ENCODE measurements at places on chromosomes 3 and 15. TPM values are rescaled to one million over a fixed set of nuclear protein-coding genes. Genes with fewer than 3 reads are reported as not detected.

The EIF3J gene
- 65.9 TPM for total RNA-seq

The KCNAB1 gene
- total RNA-seq: 22.6 TPM

The LMLN gene
- 5.1 TPM for total RNA-seq

The OXTR gene
- total RNA-seq: 0.54 TPM

The PCBP4 gene
- 58.1 TPM for total RNA-seq

The GOLGA8T gene
- total RNA-seq: 0.48 TPM

The COL6A5 gene
- total RNA-seq: not detected

- peaks cover 2% of the 10 kb centered on the region for H3K27me3 ChIP-seq
- no peak for DNase-seq
- no peak overlapping the region for H3K27ac ChIP-seq
- H3K36me3 ChIP-seq: no peaks in the 10 kb centered on the region
- H3K4me1 ChIP-seq: no peaks in the 10 kb centered on the region
Measured at GRCh38 chr3:137763594-137763938, 549 bp upstream of the SOX14 start.

DNA sequence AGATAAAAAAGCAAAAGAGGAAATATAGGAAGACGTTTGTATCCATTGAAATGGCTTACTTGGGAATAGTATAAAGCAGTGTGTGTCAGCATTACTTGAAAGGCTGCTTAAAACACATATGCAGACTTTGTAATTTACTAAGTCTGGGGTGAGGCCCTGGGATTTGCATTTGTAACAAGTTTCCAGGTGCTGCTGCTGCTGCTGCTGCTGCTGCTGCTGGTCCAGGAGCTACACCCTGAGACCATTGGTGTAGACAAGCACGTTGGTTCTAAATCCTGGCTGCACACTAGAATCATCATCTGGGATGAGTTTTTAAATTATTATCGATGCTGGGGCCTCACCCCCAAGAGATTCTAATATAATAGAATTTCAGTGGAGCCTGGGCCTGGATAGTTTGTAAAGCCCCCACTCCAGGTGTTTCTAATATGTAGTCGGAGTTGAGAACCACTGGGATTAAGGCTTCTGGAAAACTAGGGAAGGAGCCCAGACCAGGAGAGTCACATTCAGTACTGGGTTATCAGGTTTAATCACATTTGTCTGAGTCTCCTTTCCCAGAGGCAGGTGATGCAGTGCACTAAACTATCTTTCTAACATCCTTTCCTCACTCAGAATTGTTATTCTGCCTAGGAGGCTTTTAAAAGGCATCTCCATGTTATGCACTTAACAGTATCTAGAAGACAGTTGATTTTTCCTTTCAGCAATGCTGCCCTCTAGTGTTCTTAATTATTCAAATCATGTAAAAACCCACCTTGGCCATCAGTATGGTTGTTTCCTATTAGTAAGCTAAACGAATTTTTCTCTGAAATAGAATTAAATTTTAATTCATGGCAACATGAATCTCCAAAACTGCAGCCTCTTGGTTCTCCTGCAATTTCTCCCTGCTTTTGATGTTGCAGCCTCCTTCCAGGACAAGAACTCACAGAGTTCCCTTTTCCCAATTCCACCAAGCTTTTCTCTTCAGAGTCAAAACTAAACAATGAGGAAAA, 45.4 kb downstream of the SSR3 start:
- no peaks in the 10 kb centered on the region for H3K4me1 ChIP-seq
- H3K4me3 ChIP-seq: no peak overlapping the region
- H3K27ac ChIP-seq: no peak overlapping the region
- no peak for DNase-seq

DNA sequence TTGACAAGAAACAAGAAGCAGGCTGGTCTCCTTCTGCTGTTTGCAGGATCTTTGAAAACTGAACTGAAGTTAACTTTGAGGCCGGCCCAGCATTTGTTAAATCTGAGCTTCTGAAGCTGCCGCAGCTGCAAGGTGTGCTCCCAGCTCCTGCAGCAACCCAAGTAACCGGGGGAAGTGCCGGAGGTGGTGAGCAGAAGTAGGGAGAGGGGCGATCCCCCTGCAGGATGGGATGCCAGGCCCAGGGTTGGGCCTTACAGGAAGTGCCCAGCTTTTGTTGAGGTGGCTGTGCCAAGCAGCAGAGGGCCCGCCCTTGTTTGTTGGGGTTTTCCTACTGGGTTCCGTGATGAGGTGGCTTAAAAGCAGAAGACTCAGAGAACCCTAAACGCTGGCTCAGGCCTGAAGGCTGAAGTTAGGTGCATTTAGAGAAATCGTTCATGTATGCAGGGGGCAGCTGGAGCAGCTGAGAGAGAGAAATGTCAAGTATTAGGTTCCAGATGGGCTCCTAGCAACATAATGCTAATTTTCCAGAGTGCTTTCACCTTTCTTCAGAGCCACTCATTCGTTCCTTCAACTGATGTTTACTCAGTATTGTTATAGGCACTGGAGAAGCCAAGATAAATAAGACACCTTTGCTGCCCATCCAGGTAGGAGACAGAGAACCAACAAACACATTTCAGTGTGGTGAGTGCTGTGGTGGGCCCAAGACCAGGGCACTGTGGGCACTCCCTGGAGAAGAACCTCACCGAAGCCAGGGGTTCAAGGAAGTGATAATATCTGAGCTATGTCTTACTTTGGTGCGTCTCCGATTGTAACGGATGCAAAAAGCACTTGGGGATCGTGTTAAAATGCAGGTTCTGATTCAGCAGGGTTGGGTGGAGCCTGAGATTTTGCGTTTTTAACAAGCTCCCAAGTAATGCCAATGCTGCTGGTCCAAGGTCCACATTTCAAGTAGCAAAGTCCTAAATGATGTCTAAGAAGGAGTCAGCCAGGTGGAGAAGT, 42.2 kb upstream of the PLCL2 start:
- H3K27me3 ChIP-seq: no peaks in the 10 kb centered on the region
- DNase-seq: no peak
- H3K36me3 ChIP-seq: no peaks in the 10 kb centered on the region
- H3K4me3 ChIP-seq: no peak overlapping the region
- H3K4me1 ChIP-seq: no peaks in the 10 kb centered on the region
- no peak overlapping the region for H3K27ac ChIP-seq

DNA sequence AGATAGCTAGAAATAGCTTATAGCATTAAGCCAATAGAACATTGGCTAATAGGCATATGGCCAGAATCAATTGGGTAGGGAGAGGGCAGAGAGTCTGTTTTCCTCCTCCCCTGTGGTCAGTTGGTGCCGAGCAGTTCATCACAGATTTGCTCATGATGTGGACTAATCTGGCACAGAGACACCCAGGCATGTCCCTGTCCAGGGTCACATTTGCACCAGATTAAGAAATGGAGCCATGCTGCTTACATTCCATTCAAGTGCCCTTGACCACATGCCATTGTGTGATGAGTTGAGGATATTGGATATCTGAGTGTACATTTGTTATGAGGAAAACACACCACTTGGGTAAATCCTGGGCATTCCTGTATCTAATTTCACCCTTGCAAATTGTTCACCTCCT, 53.4 kb downstream of the USP13 start:
- H3K36me3 ChIP-seq: no peaks in the 10 kb centered on the region
- no peaks in the 10 kb centered on the region for H3K27me3 ChIP-seq
- no peak overlapping the region for H3K27ac ChIP-seq
- no peaks in the 10 kb centered on the region for H3K4me1 ChIP-seq
- H3K4me3 ChIP-seq: no peak overlapping the region

GRCh38 chr3:149442851-149443544, 31.5 kb upstream of the TM4SF4 start:
- H3K4me1 ChIP-seq: no peaks in the 10 kb centered on the region
- H3K27me3 ChIP-seq: no peaks in the 10 kb centered on the region
- H3K36me3 ChIP-seq: no peaks in the 10 kb centered on the region
- no peak for DNase-seq

DNA sequence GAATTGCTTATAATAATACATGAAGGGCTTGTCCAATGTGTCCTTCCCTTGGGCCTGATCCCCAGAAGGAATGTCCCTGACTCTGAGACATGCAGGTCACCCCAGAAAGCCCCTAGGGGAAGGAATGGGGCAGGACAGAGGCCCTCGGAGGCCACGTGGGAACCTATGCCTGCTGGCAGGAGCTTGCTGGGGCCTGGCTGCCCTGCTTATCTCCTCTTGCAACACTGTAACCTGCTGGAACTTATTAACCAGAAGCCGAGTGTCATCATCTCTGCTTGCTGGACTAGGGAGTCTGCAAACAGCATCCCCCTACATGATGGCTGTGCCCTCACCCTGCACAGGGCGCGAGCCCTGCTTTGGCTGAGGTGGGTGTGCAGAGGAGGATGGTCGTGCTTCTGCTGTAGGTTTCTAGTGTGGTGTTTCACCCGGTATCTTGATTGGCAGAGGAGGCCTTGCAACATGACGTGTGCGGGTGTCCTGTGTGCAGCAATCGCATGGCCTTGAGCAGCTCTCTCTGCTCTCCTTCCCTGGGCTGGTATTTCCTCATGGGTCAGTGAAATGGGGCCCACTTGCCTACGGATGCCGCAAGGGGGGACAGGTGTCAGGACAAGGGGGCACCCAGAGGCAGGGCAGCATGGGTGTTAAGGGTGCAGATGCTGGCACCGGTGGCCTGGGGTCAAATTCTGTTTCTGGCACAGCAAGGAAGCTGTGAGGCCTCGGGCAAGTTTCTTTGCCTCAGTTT, 5.0 kb downstream of the CHST13 start:
- no peaks in the 10 kb centered on the region for H3K36me3 ChIP-seq
- H3K27ac ChIP-seq: no peak overlapping the region
- no peaks in the 10 kb centered on the region for H3K27me3 ChIP-seq
- H3K4me3 ChIP-seq: no peak overlapping the region

- DNase-seq: no peak
- H3K4me3 ChIP-seq: no peak overlapping the region
- H3K36me3 ChIP-seq: peaks cover 22% of the 10 kb centered on the region
- no peaks in the 10 kb centered on the region for H3K27me3 ChIP-seq
Measured at GRCh38 chr3:9473496-9474065, 76.2 kb downstream of the SETD5 start.

- H3K36me3 ChIP-seq: no peaks in the 10 kb centered on the region
- H3K27me3 ChIP-seq: no peaks in the 10 kb centered on the region
- DNase-seq: no peak
- H3K4me3 ChIP-seq: no peak overlapping the region
- H3K27ac ChIP-seq: no peak overlapping the region
- H3K4me1 ChIP-seq: peaks cover 2% of the 10 kb centered on the region
Measured at GRCh38 chr3:107629566-107629965, 106.8 kb downstream of the BBX start.

GRCh38 chr3:46285931-46286619, 43.8 kb downstream of the CCR3 start:
- DNase-seq: no peak
- no peak overlapping the region for H3K4me3 ChIP-seq
- H3K27ac ChIP-seq: no peak overlapping the region
- no peaks in the 10 kb centered on the region for H3K27me3 ChIP-seq
- H3K36me3 ChIP-seq: no peaks in the 10 kb centered on the region

GRCh38 chr15:70055601-70056051, 42.1 kb downstream of the TLE3 start:
- peaks cover 19% of the 10 kb centered on the region for H3K36me3 ChIP-seq
- no peaks in the 10 kb centered on the region for H3K27me3 ChIP-seq
- no peak overlapping the region for H3K27ac ChIP-seq
- H3K4me1 ChIP-seq: no peaks in the 10 kb centered on the region
- peak; percentile 55 for DNase-seq

DNA sequence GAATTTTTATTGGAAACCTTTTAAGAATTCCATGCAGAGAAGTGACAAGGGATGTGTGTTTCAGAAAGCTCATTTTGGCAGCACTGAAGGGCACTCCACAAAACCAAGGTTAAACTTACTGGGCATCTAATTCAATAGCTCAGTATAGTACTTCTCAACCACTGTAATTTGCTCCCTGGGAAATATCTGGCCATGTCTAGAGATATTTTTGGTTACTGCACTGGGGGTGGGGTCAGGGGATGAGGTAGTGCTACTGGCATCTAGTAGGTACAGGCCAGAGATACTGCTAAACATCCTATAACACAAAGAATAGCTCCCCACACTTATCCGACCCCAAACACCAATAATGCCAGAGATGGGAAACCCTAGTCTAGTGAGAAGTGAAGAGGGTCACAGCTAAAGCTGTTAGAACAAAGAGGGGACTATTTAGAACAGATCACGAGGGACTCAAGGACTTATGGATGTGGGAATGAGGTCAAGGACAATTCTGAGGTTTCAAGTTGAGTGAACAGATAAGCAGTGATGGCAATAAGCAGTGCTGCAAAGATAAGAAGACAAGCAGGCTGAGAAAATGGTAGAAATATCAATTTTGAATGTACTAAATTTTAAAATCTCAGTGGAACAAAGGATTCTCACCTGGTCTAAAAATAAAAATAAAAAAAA, 3.2 kb downstream of the MRPL46 start:
- no peak overlapping the region for H3K4me3 ChIP-seq
- no peak overlapping the region for H3K27ac ChIP-seq
- no peak for DNase-seq
- H3K36me3 ChIP-seq: peaks cover 17% of the 10 kb centered on the region

DNA sequence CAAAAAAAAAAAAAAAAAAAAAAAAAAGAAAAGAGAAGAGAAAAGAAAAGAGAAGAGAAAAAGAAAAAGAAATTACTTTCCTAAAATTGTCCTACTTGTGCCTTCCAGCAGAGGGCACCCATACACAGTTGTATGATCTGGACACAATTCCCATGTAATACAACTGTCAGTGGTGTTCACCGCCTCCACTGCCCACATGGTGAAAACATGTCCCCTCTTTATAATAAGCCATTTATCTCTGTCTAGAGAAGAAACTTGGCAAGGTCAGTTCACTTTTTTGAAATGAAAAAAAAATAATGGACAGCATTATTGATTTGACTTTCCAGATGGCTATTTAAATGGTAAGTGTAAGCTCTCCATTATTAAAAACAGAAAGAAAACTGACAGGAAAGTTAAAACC, 459.4 kb downstream of the GBE1 start:
- no peaks in the 10 kb centered on the region for H3K27me3 ChIP-seq
- H3K4me3 ChIP-seq: no peak overlapping the region
- H3K4me1 ChIP-seq: no peaks in the 10 kb centered on the region
- H3K36me3 ChIP-seq: no peaks in the 10 kb centered on the region

DNA sequence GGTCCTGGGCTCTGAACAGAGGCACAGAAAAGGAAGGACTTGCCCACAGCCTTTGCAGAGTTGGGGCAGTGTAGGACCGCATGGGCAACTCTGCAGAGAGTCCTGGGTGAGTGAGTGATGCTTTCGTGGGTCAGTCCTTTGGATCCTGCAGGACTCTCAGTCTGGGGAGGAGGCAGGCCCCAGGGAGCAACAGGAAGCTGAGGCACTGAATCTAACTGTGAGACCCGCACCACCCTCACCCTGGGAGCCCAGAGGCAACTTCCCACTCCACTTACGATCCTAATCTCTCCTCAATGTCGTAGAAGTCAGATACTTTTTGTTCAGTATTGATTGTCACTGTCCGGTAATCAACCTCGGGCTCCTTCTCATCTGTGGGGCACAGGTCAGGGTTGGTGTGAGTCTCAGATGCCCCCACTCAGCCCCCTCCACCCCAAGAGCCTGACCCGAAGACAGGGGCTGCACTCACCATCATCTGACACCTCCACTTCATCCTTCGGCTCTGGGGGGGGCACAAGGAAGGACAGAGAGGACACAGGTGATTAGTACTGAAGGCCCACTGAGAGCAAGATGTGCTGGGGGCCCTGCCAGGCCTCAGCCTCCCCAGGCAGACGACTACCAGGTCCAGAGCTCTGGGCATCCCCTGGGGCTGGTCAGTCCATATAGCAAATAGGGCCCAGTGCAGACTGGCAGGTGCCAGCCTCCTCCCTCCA, 64.0 kb upstream of the HACD2 start:
- no peak overlapping the region for H3K4me3 ChIP-seq
- H3K36me3 ChIP-seq: peaks cover 21% of the 10 kb centered on the region
- H3K4me1 ChIP-seq: peaks cover 2% of the 10 kb centered on the region
- no peaks in the 10 kb centered on the region for H3K27me3 ChIP-seq

Data from aorta (tissue), 5 donors.